ENCODE measurements at places on chromosomes 12 and 14. TPM values are rescaled to one million over a fixed set of nuclear protein-coding genes. Genes with fewer than 3 reads are reported as not detected.

- DNase-seq, result no peak
Measured at GRCh38 chr14:102659797-102660196, 67.3 kb downstream of the RCOR1 start.

ARHGDIB gene
- 80.7 TPM for total RNA-seq

TPH2 gene
- not detected for total RNA-seq

OR4E2 gene
- not detected for total RNA-seq

- no peak for DNase-seq
Measured at GRCh38 chr12:113740699-113741098, 225.4 kb downstream of the RBM19 start.

GLT1D1 gene
- not detected for total RNA-seq

All from foreskin keratinocyte (primary cell).